ENCODE measurements at places on chromosomes 3 and 15.

GRCh38 chr3:116020495-116020894 is 397.2 kb downstream of the GAP43 start:
- DNase-seq: no peak

- no peak for DNase-seq
Measured at GRCh38 chr3:139302084-139302800, 41.6 kb upstream of the MRPS22 start.

GRCh38 chr15:33729653-33730052 is 238.6 kb upstream of the CHRM5 start:
- DNase-seq: no peak

DNA sequence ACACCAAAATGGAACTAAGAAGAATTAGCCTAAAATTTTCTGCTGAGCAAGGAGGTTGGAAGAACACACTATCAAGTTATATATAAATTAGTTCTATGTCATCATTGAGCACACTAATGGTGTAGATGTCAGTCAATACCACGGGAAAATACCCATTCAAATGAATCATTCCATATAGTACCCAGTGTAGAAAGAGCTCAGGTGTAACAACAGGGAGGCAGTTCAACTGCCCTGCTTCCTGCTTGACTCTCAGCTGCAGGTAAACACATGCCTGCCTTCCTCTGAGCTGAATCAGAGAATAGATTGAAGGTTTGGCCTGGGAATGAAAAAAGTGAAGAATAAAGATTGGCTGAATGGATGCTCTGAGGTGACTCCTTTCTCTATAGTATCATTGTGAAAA is 1088.0 kb downstream of the AGBL1 start:
- no peak for DNase-seq

DNA sequence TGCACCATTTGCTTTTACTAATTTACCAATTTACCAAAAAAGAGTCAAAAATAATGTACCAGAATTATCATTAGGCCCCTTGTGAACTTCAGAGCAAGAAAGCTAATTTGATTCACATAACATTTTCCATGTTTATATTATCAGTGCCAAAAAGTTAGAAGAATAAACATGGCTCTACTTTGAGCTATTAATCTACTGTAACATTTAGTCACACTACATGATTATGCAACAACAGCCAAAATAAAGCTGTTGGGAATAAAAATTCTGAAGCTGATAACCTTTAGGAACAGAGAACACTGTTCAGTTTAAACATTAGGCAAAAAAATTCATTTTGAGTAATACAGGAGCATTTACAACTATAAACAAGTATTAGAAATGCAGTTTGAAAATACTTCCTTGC is 63.6 kb downstream of the PROS1 start:
- no peak for DNase-seq
